Gastroesophageal sphincter (tissue), 4 donors: ENCODE measurements at places on chromosomes 3 and 15. TPM values are rescaled to one million over a fixed set of nuclear protein-coding genes. Genes with fewer than 3 reads are reported as not detected.

- no peak for ATAC-seq
These were observed 13.5 kb upstream of the MECOM start for GRCh38 chr3:169676925-169677537.

DNA sequence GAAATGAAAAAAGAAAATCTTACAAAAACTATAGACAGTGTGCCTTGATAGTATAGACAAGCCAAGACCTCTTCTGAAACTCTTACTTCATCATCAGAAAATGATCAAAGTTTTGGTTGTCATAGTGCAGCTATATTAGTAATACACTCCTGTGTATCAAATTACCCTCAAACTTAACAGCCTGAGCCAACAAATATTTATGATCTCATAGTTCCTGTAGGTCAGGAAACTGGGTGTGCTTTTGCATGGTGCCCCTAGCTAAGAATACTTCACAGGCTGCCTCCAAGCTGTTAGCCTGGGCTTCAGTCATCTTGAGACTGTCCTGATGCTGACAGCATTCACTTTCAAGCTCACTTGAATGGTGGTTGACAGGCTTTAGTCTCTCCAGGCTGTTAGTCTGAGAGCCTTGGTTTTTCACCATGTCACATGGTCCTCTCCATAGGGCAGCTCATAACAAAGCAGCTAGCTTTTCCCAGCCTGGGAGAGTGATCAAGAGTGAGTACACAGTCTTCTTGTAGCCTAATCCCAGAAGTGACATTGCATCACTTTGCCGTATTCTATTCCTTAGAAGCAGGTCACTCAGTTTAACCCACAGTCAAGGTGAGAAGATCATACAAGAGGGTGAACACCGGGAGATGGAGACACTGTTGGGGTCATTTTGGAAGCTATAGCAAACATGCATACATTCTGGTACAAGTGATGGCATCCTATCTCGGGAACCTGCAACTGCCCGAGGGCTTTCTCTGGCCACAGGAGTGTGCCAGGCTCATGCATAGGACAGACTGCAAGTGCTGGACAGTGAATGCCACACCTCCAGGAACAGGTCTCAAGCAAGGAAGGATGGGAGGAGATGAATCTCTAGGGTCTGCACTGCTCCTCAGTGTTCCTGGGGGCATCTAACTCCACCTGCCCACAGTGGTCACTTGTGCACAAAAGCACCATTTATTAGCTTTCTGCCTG is 173.4 kb upstream of the CADPS start:
- no peak for ATAC-seq

The PLSCR4 gene
- 83.3 TPM for total RNA-seq

DNA sequence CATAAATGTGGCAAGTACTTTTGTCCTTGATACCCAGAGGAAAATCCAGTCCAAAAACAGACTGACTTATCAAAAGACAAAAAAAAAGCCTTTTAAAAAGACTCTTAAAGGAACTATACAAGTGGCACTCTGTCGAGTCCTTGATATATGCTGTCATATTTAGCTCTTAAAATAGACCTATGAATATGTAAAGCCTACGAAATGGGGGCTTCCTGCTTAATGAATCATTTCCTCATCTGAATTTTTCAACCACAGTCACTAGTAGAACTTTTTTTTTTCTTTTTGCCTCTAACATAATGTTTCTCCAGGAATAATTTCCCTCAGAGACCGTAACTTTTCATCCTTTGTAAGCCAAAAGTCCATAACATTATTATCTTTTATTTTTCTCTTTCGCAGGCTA is 95.8 kb downstream of the P3H2 start:
- ATAC-seq: no peak

DNA sequence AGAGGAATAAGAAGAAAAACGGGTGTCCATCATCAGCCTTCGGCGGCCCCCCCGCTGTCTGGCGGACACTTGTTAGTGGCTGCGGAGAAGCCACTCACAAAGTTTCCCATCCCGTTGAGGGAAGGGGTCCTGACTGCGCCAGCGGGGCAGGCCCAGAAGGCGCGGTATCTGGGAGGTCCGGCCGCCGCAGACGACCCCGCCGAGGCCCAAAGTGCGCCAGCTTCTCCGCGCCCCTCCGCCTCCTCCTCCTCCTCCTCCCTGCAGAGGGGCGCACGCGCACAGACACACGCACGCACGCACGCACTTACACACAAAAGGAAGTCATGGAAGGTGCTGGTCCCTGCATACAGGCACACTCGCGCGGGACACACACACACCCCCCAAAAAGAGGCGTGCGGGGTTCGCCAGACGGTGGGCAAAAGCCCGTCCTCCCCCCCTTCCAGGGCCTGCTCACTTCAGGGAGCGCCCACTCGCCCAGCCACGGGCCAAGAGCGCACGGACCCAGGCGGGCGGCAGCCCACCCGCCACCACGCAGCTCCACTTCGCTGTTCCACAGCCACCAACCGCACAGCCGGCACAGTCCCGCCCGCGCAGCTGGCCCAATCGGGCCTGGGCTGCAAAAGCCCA is 18.0 kb downstream of the ZNF148 start:
- peak; percentile 79 for ATAC-seq

DNA sequence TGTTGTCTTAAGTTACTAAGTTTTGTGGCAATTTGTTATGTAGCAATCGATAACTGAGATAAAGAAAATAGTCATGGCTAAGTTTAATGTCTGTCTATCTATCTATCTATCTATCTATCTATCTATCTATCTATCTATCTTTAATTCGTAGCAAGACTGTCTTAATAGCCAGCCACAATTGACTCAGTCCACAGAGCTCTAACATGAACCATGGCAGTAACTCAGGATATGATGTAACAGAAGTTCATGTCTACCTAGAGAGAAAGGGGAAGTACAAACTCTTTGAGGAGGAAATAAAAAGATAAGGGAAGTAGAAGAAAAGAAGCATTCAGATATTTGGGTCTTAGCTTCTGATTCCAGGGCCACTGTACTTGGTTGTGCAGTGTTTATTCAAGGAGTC is 61.5 kb upstream of the FNDC3B start:
- no peak for ATAC-seq

DNA sequence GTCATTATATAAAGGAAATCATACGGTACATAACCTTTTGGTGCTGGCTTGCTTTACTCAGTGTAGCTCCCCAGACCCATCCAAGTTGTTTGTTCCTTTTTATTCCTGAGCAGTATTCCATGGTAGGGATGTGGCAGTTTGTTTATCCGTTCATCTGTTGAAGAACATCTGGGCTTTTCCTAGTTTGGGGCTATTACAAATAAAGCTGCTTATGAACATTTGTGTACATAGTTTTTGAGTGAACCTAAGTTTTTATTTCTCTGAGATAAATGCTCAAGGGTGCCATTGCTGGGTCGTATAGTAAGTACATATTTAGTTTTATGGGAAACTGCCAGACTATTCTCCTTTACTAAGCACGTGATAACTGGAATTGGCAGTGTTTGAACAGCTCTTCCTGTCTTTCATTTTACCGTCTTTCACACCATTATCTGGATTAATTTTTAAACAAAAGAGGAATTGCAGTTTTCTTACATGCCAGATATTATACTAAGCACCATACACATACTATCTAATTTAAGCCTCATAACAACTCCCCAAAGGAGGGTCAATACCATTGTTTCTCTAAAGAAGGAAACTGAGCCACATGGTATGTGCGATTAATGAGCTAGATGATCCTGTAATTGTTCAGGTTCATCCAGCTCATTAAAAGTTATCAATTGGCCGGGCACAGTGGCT is 85.6 kb downstream of the PTPRG start:
- ATAC-seq: no peak

The CHRNA3 gene
- total RNA-seq: 3.1 TPM

The C3orf49 gene
- total RNA-seq: not detected

- no peak for ATAC-seq
These were observed 1.5 kb upstream of the SLC12A8 start for GRCh38 chr3:125213946-125214542.

The CSK gene
- 15.6 TPM for total RNA-seq

DNA sequence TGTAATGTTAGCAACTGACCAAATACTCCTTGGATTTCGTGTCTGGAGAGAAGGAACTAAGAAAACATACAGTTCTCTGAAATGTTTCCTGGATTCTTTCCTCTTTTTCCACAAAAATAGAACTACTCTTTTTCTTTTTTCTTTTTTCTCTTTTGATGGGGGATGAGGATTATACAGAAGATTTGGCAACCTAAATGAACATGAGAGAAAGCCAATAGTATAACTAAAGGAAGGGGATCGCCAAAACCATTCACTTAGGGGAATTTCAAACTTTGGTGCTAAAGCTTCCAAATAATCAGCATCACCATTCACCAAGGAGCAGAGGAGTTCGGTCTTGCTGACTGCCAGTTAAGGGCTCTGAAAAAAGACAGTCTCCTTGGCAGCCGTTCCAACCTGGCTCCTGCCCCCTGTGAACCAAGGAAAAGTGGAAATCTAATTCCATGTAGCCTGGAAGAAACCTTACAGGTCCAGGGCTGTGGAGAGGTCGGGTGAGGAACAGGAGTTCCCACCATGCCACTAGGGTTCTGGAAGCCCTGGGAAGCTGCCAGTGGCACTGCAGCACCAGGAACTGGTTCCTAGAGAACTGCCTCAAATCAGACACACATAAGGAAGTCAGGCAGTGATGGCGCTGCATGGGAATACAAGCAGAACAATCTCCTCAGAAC is 176.9 kb downstream of the TNIK start:
- peak; percentile 7 for ATAC-seq

DNA sequence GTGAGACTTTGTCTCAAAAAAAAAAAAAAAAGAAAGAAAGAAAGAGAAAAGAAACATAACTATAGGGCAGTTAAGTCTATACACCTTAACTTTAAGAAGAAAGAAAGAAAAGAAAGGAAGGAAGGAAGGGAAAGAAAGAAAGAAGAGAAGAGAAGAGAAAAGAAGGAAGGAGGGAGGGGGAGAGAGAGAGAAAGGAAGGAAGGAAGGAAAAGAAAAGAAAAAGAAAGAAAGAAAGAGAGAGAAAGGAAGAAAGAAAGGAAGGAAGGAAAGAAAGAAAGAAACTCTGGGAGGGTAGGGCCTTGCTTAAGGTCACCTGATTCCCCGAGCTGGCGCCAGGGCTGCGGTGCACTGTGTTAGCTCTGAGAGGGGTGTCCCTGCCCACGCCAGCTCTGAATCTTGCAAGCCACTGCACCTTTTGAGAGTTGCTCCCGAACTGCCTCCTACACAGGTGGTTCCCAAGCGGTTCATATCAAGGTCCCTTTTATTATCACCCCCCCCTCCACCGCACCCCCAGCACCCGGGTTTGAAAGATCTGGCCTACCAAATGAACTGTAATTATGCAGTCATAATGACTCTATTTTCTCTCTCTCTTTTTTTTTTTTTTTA is 39.2 kb upstream of the VPS8 start:
- ATAC-seq: no peak

- peak; percentile 67 for ATAC-seq
These were observed 28.4 kb upstream of the PIK3CB start for GRCh38 chr3:138862924-138863775.

The ANKRD63 gene
- total RNA-seq: 1.6 TPM

The WDR93 gene
- total RNA-seq: 0.15 TPM

The NCEH1 gene
- total RNA-seq: 6.2 TPM

The MAP4 gene
- 224 TPM for total RNA-seq

The LMAN1L gene
- not detected for total RNA-seq

The USP8 gene
- 53.4 TPM for total RNA-seq

GRCh38 chr3:17639765-17640164 is 102.7 kb downstream of the TBC1D5 start:
- peak; percentile 53 for ATAC-seq

The TRH gene
- total RNA-seq: not detected

DNA sequence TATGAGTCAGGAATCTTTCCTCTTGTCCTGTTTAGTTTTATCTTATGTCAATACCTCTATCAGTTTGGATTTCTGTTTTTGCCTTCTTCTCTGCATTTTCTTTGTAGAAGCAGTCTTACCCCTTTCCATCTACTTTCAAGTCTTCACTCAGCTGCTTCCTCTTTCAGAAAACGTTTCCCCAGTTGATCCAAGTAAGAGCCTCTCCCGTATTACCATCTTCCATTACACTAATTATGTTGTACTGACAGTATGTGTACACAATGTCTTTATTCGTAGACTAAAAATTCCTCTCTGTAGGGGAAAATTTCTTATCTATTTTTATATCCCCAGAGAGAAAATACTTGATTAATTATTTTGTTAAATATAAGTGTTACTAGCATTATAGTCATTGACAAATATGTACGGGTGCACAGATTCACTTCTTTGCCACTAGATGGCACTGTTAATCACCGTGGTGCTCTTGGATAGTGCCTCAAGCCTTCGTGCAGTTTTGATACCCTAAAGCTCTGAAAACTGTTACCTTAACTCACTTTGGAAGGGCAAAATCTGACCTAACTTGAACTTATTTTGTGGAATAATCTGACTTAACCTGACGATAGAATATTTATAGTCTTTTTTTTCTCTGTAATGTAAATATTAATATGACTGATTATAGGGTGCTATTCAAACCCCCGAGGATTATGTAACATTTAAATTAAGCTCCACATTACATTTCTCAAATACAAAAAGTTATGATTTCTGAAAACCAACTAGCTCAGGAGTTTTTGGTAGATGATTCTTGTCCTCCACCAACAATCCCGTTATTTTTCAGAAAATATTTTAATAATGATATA is 74.2 kb upstream of the POU1F1 start:
- peak; percentile 61 for ATAC-seq

The BUB1B gene
- 0.81 TPM for total RNA-seq

DNA sequence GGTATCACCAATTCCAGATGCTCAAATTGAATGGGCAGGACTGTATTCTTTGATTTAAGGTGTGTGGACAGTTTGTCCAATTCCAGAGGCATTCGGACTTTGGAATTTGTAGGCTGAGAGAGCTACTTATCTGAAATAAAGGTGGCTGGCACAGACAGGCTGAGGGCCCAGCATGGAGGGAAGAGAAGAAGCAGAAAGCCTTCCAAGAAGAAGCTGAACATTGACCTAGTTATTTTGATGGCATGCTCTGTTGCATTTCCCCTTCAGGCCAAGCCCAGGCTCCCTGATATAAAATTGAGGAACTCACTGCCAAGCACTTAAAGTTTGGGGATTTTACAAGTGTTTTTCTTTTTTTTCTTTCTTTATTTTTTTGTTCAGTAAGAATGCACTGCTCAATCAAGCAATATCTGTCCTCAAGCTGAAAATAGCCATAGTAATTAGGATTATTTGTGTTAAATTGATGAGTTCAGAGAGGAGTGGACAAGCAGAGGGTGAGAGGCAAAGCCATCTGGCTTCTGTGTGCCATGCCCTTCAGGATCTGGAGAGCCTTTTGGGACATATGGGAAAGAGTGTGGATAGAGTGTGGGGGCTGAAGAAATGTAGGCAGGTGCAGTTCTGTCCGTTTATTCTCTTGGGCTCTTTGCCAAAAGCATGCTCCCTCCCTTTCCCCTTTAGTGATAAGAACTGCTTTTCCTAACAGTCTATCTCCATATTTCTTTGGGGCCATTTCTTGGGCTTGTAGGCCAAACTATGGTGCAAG is 148.9 kb downstream of the OXSM start:
- ATAC-seq: no peak

GRCh38 chr3:23859012-23859743 is 53.4 kb downstream of the UBE2E1 start:
- ATAC-seq: peak; percentile 77

GRCh38 chr3:69130689-69131088 is 8.3 kb upstream of the LMOD3 start:
- ATAC-seq: no peak

- no peak for ATAC-seq
These were observed 55.0 kb downstream of the GLB1 start for GRCh38 chr3:33041909-33042308.

GRCh38 chr15:42494998-42495360 is 455 bp upstream of the SNAP23 start:
- peak; percentile 42 for ATAC-seq

GRCh38 chr3:103554451-103554850 is 1119.6 kb downstream of the ZPLD1 start:
- no peak for ATAC-seq
